Muscle of arm (tissue), 14 donors: ENCODE measurements at places on chromosomes 13 and 19. TPM values are rescaled to one million over a fixed set of nuclear protein-coding genes. Genes with fewer than 3 reads are reported as not detected.

- no peak for DNase-seq
Observed at GRCh38 chr19:54329476-54330165, 9.3 kb downstream of the LILRA4 start.

DNA sequence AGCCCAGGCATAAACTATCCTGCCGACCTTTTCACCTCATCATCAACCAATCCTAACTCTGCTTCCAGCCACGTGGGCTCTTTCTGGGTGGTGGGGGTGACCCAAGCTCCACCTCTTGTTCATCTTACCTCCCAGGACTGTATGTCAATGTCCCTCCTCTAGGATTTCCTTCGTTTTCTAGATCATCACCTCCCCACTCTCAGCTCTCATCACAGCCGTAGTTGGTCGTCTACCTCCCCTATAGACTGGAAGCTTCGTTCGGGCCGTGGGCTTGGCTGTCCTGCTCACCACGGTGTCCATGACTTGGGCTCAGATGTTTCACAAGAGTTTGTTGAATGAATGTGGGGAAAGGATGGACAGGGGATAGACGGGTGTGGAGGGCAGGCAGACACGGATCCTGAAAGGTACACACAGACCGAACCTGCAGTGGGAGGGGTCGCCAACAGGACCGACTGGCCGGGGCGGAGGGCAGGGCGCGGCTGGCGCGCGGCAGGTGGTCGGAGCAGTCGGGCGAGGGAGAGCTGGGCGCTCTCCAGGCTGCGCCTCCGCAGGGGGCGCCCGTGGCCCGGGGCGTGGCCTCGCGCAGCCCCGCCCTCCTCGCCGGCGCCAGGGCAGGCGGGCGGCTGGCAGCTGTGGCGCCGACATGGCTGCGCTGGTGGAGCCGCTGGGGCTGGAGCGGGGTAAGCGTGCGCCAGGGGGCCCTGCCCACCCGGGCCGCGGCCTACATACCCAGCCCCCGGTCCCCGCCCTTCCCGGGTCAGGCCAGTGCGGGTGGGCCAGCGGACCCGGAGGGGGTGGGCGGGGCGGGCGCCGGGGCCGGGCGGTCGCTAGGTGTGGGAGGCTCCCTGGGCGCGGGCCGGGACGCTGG lies at the start of gene LIN7B:
Gene LIN7B, plus strand, starts transcription at position 609 of the 868 bp plus-strand sequence. Its CDS starts 35 bp downstream, at position 644.
- DNase-seq: peak; percentile 39

DNA sequence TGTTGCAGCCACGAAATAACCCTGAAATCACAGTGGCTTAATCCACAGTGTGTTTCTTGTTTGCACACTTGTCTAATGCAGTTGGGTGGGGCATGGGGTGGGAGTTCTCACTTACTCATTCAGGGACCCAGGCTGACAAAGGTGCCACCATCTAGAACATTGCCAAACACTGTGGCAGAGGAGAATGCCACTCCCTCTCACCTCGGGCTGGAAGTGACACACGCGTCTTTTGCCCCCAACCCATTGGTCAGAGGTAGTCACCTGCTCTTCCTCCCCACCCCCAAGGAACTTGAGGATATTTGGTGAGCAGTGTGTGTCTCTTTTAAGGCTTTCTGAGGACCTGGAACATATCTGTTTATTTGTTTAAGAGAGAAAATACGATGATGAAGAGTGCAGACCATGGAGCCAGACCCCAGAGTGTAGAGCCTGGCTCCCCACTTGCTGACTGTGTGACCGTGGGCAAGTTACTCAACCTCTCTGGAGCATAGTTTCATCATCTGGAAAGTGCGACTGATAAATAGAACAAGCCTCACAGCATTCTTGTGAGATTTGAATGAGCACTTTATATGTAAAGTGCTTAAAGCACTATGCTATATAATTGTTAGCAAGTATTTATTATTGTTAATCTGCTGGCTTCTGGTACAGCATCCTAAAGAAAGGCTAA lies 17.4 kb downstream of the GPR183 start:
- no peak for DNase-seq

- no peak for DNase-seq
Observed at GRCh38 chr13:20911037-20911436, 8.5 kb upstream of the XPO4 start.

Gene CERS4
- 13.3 TPM for polyA plus RNA-seq

Gene ZNF98
- polyA plus RNA-seq: not detected

DNA sequence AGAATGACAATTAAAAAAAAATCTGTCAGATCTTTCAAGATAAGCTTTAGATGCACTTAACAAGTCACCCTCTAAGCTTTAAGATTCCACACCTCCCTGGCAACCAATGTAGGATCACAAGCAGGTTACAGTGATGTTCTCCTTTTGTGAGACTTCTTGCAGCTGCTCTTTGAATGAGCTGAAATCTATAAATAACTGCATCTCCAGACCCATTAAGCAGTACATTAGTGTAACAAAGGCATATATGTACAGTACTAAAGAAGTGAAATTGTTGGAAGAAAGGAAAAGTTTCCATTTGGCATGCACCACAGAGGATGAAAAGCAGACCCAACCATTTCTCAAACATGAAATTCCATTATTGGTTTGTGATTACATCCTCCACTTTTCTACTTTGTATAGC lies 364.7 kb downstream of the ENOX1 start:
- peak; percentile 57 for DNase-seq

- no peak for DNase-seq
Observed at GRCh38 chr19:18558604-18559003, 934 bp downstream of the KXD1 start.

GRCh38 chr13:108313382-108313781 lies 43.9 kb downstream of the TNFSF13B start:
- DNase-seq: no peak

Gene LGALS14
- polyA plus RNA-seq: not detected

DNA sequence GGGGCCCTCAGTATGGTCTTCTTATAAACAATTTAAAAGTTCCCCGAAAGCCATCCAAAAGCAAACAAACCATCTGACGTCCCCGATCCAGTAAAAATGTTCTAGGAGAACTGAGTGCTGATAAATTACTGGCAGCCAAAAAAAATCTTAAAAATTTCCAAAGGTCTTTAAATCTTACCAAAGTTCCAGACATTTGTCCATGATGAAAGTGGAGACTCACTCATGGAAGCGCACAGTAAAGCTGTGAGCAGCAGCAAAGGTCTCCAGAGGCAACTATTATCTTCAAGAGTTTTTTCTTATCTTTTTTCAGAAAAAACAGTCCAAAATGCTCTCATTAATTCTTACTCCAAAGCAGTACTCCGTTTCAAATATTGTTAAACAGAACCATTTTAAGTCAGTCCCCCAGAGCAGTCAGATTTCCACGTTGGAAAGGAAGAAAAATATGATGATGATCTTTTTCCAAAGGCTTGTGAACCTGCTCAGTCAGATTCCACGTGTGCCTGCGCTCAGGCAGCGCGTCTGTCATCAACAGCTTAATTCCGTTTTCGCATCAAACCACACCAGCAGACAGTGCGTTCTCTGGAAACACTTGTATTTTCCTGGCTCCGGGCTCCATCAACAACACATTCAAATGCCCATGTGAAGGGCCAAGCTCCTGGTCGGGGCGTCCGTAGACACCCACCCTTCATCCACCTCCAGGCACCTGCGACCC lies 85.4 kb downstream of the COL4A1 start:
- peak; percentile 69 for DNase-seq

DNA sequence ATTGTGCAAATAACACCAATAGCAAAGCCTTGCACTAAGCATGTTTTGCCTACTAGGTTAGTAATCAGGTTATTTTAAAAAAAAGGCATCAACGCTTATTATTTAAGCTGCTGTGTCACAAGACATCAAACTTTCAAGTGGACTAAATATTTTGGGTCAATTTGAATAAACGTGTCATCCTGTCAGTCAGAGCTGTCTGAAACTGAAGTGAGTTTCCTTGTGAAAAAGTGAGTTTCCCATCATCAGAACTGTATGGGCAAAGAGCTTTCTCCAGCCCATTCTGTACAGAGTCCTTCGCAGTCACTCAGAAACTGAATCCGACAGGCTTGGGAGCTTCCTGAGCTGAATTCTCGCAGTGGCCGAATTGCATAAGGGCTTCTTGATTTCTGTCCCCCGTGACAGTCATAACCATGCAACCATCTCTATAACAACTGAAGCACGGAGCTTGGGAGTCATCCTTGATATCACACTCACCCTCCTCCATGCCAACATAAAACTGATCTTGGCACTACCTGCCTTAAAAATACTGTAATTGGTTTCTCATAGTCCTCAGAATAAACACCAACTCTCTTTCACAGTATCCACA lies 139.8 kb downstream of the MIPEP start:
- no peak for DNase-seq

Gene CGB5
- polyA plus RNA-seq: 0.48 TPM

Gene SIGLEC12
- polyA plus RNA-seq: 0.12 TPM

GRCh38 chr13:66225072-66225471 lies 1005.1 kb downstream of the PCDH9 start:
- DNase-seq: no peak
